ENCODE measurements at places on chromosomes 3 and 15. TPM values are rescaled to one million over a fixed set of nuclear protein-coding genes. Genes with fewer than 3 reads are reported as not detected.

- no peak for DNase-seq
Measured at GRCh38 chr15:29126821-29127461, 142.7 kb downstream of the NSMCE3 start.

DNA sequence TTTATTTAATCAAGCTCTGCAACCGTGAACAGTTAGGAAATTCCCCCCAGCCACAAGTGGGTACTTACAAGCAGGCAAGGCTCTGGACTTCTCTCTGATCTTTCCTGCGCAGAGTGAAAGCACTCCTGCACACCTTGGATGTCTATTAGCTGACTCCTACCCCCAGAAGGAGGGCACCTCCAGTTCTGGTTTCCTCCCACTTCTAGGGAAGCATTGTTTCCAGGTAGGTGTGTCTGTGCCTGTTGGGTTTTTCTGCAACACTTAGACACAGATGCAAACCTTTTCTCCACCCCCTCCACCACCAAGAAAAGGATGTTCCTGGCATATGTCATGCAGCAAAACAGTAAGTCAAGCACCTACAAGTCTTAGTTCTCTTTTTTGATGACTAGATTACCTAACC is at the start of gene ZBED2:
Gene ZBED2 (minus strand): TSS at position 115 of the 400 bp plus-strand sequence. CDS start 1,145 bp downstream, outside the sequence.
- DNase-seq, result no peak

GRCh38 chr3:44642337-44642736 is 6.2 kb upstream of the ZNF35 start:
- DNase-seq, result no peak

- DNase-seq, result peak; percentile 65
Measured at GRCh38 chr3:125051715-125052581, 3.8 kb downstream of the HEG1 start.

- no peak for DNase-seq
Measured at GRCh38 chr15:55527150-55527549, 19.1 kb upstream of the DNAAF4 start.

QTRT2 gene
- 10.8 TPM for total RNA-seq

CNTN6 gene
- not detected for total RNA-seq

ELL3 gene
- total RNA-seq, result 7.0 TPM
